ENCODE measurements at places on chromosomes 7 and 10.

DNA sequence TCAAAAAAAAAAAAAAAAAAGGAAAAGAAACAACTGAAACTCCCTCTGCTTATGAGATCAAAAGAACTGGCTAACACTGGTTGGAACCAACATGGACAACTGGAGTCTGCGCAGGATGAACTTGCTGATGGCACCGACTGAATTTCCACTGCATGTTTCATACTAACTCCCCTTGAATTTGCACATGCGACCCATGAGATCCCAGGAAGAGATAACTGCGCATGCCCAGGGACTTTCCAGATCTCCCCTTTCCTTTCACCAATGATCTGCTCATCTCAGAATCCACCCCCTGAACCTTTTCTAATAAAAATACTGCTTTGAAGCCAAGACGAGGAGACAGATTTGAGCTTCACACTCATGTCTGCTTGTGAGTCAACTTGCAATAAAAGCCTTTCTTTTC is 20.7 kb downstream of the LBX1 start:
- no peak for DNase-seq

DNA sequence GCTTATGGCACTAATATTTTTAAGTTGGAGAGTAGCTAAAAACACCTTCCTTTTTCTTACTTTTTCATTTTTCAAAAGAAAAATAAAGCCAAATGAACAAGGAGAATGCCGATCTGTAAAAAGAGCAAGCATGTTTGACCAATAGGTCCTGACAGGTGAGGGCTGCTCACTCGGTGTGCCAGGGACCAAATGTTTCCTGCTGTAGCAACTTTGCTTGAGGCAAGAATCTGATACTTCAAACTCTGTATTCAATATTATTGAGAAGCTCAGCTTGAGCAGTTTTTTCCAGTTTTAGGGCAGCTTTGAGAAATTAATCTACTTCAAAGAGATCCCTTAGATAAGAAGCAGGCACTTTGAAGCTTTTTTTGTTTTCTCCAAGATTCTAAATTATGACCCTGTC is 298.1 kb downstream of the BICC1 start:
- DNase-seq, result no peak

GRCh38 chr10:74021248-74022055 is 23.5 kb downstream of the VCL start:
- no peak for DNase-seq

DNA sequence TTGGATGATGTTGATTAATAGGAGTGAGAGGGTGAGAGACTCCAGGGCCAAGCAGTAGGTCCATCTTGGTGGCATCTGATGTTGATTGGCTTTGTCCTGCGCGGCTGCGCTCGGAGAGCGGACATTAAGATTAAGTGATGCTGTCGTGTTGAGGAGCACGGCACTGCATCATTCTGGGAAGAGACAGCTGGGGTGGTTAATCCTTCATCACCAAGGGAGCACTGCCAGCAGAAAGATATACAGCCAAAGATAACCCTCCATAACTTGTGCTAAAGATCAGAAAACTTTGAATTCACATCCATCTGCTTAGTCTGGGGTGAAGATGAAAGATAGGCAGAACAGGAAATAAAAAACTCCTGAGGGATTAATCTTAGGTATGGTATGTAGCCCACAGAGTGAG is 208.3 kb downstream of the LRMDA start:
- DNase-seq, result no peak

DNA sequence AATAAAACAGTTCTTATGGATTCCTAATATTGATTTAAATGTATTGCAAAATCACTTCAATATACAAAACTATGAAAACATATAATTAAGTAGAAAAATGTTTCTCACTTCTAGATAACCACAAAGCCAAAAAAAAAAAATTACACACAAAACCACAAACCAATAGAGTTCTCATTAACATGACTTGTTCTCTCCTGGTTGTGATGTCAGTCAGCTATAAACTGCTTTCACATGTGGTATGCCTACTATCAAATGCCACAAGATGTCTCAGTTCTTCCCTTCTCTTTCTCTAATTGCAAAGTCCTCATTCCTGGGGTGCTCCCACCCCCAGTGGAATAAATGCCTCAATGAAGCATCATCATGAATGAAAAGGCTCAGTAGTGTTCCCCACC is 16.6 kb downstream of the GNAI1 start:
- DNase-seq, result no peak

DNA sequence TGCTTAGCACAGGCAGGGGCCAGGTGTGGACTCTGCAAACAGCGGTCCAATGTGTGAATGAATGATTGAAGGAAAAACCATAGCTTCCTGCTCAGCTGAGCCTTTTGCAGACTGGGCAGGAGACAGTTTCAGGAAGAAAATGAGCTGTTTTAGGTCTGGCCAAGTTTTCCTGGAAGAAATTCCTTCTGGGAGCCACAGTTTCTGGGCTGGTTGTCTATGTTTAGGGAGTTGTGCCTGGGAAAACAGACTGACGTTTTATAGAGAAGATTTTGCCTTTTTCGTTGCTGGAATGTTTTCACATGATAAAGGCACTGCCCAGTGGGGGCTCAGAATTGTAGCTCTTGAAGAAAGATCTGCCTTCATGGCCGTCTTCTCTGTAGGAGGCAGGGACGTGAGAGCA is 255.1 kb downstream of the CCSER2 start:
- DNase-seq, result no peak

DNA sequence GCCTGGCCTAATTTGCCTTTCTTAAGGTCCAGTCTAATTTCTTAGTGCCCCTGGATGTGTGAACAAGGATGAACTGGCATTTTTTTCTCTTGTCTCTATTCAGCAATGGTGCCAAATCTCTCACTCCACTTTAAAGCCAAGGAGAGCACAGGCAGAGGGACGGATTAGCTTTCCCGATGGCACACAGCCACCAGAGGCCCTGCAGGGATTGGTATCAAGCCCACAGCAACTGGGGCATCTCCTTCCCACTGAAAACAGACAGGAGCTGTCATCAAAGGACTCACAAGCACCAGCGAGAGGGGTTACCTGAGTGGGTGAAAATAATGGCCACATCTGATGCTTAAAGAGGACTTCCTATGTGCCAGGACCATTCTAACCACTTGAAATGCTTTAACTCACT is 83.1 kb downstream of the ITIH5 start:
- no peak for DNase-seq

GRCh38 chr10:119003572-119004289 is 25.8 kb upstream of the NANOS1 start:
- no peak for DNase-seq
